NCI-H510A (cell line): ENCODE measurements at places on chromosomes 13 and 19.

GRCh38 chr19:2779121-2779740, 3.8 kb downstream of the SGTA start:
- DNase-seq = no peak

DNA sequence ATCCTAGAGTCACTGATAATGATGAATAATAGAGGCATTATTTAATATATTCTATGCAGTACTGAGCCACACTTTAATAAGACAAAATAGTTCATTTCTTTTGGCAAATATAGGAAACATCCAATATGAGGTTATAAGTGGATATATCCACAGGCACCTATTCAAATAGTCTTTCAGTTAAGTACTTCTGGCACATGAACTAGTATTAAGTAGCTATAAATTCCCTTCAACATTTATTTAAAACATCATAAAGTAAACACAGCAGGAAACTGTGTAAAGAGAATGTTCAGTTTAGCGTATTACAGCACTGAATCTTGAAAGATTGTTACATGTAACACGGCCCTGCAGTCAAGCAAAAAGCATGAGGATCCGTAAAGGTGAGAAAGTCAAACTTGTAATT, 463.3 kb upstream of the KLF12 start:
- DNase-seq = no peak

GRCh38 chr13:37418490-37418889, 180.1 kb downstream of the POSTN start:
- DNase-seq = no peak

- DNase-seq = no peak
Observed at GRCh38 chr13:103876571-103876970, 810.4 kb upstream of the SLC10A2 start.

DNA sequence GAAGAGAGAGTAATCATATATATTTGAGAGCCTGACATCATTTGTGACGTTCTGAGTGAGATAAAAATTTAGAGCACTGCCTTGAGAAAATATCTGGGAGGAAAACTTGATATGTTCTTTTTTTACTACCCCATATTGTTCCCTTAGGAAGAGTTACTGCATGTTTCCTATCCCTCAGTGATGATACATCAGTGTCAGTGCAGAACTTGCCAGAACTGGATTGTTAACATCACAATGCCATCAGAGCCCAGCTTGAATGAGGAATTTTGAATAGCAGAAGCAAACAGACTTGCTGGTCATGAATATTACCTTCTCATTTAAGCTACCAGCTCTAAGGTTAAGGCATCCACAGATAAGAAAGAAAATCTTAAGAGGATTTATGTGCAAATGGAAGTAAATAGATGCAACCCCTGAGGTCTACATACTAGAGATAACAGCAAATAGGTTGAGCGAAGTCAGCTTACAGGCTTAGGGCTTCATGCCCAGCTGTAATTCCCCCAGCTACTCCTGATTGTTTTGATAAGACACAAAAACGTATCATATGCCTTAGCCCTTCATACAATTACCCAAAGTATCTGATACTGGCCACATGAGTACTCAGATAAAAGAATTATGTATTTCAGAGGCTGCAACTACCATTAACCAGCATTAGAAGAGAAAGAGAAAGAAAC, 313.7 kb upstream of the ATXN8OS start:
- no peak for DNase-seq

GRCh38 chr13:95677564-95678266, 776 bp downstream of the DNAJC3 start:
- DNase-seq = no peak

GRCh38 chr13:87903553-87903952, 232.4 kb downstream of the SLITRK5 start:
- DNase-seq = no peak

DNA sequence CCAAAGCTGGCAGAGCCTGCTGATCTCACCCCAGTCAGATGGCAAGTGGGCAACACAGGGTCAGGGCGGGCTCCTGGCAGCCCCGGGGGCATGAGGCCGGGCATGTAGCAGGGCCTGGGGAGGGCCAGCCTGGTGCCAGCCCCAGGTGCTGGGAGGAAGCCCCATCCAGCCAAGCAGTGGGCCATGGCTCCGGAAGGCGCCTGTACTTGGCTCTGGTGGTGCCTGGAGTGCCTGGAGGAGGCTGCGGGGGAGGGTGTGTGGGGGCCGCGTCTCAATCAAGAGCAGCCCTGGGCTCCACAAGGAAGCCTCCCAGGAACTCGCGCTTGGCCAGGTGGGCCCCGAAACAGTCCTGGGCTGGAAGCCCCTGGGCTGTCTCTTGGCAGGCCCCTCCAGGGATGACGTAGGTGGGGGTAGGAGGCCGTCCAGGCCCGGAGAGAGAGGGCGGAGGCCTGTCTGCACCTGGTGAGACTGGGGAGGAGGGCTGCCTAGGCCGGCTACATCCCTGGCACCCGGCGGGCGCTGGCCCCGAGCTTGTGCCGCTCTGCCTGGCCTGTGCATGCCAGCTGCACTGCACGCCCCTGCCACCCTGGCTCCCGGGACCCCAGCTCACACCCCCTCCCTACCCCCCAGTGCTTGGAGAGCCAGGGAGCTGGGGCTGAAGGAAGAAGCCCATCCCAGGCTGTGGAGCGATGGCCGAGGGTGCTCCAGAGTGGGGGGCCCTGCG, 45.9 kb downstream of the COMP start:
- no peak for DNase-seq

DNA sequence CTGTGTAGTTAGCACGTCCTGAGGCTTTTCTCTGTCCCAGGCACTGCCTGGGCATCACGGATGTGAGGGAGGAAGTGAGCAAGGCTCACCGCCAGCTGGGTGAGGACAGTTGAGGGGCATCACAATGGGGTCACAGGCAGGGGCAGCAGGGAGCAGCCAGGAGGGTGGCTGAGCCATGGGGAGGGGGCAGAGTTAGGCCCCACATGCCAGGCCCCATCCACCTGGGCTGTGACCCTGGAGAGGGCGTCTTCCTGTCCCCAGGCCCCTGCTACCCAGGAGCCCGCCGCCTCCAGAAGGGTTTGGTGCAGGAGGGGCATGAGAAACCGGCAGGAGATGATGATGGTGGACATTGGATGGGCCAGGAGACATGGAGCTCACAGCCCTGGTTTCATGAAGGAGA, 56.8 kb upstream of the F7 start:
- no peak for DNase-seq

DNA sequence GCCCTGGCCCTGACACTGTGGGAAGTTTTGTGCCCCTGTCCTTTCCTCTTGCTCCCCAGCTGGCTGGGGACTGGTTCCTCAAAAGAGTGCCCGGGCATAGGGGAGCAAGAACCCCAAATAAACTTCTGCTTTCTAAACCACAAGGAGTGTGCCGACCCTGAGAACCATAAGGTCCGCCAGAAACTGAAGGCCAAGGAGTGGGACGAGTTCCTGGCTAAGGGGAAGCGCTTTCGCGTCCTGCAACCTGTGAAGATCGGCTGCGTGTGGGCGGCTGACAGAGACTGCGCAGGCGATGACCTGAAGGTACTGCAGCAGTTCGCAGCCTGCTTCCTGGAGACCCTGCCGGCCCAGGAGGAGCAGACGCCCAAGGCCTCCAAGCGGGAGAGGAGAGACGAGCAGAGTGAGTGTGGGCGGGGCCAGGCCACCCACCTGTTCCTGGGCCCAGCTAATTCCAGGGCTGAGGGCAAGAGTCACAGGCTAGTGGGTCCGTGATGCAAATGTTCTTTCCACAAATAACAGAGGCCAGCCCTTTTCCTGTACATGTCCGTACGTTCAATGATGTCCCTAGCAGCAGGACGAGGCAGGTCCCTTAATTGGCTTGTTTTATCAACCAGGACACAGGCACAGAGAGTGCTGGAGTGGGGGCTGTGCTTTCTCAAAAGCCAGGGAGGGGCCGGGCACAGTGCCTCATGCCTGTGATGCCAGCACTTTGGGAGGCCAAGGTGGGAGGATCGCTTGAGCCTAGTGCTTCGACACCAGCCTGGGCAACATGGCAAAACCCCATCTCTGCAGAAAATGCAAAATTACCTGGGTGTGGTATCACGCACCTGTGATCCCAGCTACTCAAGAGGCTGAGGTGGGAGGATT, 25.6 kb downstream of the UBXN6 start:
- DNase-seq = no peak

DNA sequence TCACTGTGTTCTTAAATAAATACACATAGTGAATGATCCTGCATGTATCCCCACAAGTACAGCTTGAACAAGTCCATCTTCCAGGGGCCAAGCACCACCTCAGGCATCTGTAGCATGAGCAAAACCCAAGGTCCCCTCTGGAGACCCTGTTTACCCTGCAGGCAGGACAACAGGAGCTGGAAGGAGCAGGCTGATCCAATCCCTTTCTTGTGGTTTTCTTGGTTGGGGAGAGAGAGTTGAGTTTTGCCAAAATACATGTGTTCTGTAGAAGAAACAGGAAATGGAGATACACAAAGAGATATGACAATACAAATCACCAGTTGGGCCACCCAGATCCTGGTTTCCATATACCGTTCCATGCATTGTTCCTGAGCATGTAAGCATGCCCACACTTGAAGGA, 92.8 kb downstream of the SHISA2 start:
- DNase-seq = no peak

- no peak for DNase-seq
Observed at GRCh38 chr19:2062389-2062729, 11.3 kb upstream of the MKNK2 start.

- no peak for DNase-seq
Observed at GRCh38 chr19:51808333-51808986, 13.5 kb downstream of the FPR3 start.

DNA sequence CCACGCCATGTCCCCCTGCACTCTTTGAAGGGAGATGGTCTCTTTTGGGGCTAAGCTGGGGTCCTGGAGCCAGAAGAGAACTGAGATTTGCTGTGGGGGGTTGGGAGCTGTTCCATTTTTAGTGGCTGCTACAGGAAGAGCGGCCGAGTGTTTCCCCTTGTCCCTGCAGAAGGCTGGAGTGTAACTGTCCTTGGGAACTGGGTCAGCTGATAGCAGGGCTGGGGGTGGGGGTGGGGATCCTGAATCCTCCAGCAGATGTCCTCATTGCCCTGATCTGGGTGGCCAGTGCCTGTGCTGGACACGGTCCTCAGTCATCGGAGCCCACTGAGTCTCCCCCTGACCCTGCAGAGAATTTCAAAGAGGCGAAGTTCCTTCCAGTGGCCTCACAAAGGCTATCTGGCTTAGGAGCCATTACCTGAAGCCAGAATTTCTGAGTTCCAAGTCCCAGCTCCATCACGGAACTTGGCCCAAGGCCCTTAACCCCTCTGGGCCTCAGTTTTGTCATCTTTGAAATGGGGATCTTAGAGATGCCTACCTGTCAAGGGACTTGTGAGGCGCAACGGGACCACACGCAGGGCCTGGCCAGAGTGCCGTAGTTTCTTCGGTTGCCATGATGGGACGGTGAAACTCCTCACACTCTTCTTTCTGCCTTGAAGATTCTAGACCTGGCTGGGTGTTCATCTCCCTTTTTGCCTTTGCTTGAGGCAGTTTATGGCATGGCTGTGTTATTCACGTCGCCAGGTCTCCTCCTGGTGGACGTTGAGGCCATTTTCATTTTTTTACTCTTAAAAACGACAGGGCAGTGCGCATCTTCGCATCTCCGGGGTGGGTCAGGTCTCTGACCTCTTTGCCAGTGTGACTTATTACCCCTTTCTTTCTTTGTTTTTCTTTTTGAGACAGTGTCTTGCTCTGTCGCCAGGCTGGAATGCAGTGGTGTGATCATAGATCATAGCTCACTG, 51.9 kb downstream of the DNM2 start:
- no peak for DNase-seq

- no peak for DNase-seq
Observed at GRCh38 chr13:91813253-91813652, 414.8 kb downstream of the GPC5 start.

GRCh38 chr13:82439159-82439904, 1442.9 kb downstream of the SLITRK1 start:
- no peak for DNase-seq

DNA sequence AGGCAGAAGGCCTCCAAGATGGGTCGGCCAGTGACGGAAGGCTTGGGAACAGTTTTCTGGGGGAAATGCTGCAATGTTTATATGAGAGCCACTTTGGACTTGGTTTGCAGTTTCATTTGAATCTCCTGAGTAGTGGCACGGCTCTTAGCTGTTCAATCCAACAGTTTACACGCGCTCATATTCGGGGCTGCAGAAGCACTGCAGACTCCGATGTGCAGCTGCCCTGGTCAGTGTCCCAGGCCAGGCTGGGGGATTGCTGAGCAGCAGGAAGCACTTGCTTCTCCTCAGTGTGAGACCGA, 31.7 kb downstream of the CEBPG start:
- DNase-seq = no peak

DNA sequence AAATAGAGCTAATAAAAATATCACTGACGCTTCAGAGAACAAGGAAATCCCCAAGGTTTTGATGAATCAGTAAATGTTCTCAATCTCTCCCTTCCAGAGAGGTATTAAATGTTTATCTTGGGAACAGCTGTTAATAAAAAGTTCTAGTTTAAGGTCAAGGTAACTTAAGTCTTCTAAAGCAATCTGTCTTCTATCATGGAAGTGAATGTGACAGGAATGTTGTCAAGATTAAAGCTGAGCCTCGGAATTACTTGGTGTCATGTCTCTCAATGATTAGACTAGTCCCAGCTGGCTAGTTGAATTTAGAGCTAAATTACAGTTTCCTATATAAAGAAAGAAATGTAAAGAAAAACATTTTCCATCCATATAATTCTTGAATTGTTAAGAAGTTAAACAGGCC, 23.4 kb downstream of the ESD start:
- DNase-seq = no peak

DNA sequence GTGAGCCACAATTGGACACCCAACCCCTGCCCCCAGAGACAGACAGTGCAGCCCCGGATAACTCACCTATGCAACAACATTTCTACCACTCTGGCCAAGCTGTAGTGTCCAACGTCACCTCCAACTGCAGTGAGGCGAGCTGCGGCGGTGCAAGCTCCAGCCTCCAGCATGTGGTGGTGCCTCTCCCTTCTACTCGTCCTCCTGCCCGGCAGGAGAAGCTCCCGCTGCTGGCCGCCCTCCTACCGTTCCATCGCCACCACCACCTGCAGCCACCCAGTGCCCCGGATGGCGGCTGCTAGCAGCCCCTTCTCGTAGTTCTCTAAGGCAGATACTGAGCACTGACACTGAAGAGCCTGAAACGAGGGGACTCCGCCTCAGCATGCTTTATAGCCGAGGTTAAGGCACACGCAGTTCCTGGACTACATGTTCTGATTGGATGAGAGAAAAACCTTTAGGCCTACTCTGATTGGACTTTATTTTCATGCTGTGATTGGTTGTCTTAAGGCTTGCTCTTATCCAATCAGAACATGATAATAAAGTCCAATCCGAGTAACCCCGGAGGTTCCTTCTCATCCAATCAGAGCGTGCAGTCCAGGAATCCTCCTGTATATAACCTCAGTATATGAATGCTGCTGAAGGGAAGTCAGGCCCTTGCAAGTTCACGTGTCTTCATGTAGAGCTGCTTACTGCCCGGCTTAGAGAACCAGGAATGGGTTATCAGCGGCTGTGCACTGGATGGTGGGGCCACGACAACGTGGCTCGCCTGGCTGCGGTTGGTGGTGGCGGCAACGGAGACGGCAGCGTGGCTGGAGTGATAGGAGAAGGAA, 63.5 kb downstream of the TUBA3C start:
- DNase-seq = no peak

- no peak for DNase-seq
Observed at GRCh38 chr13:33206945-33207614, 78.5 kb downstream of the STARD13 start.

GRCh38 chr19:39325778-39326665, 5.4 kb upstream of the LRFN1 start:
- DNase-seq = no peak
